SW 1271 (cell line): ENCODE measurements at places on chromosomes 3 and 15.

DNA sequence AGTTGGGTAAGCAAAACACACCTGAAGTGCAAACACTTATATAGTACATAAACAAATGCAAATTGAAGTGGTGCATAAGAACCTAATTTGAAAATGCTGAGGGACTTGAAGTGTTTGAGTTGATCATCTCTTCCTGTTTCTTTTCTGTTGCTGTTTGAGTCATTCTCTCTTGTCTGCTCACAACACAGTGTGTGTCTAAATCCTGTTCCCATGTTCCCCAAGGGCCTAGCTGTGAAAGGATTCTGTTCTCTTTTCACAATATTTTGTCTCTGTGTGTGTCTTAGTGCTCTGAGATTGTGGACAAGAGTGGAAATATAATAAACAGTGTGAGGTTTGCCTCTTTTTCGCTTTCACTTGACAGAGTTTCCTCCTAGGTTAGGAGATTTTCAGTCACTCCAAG is 6.1 kb downstream of the CD96 start:
- DNase-seq = no peak

DNA sequence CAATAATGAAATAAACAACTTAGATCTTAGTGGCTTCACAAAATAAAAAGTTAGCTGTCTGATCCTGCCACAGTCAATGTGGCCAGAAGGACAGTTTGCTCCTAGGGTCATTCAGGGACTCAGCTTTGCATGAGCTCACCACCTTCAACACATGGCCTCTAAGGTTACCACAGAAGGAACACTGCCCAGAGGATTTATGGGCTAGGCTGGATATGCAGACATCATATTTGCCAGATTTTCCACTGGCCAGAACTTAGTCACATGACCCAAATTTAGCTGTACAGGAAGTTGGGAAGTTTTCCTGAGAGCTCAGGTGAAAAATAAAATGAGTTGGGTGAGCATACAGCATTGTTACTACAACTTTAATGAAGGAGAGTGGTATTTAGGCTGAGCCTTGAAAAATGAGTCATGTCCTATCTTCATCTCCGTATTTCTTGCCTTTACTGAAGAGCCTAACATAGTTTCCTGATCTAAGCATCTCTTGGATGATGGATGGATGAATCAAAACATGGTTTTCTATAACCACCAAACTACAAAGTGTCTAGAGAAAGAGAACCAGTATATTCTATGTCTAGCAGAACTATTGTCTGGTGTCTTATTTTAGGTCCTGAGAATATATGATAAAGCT is 54.9 kb upstream of the TMEM108 start:
- no peak for DNase-seq

- no peak for DNase-seq
Observed at GRCh38 chr3:141610939-141611338, 124.1 kb downstream of the RASA2 start.

DNA sequence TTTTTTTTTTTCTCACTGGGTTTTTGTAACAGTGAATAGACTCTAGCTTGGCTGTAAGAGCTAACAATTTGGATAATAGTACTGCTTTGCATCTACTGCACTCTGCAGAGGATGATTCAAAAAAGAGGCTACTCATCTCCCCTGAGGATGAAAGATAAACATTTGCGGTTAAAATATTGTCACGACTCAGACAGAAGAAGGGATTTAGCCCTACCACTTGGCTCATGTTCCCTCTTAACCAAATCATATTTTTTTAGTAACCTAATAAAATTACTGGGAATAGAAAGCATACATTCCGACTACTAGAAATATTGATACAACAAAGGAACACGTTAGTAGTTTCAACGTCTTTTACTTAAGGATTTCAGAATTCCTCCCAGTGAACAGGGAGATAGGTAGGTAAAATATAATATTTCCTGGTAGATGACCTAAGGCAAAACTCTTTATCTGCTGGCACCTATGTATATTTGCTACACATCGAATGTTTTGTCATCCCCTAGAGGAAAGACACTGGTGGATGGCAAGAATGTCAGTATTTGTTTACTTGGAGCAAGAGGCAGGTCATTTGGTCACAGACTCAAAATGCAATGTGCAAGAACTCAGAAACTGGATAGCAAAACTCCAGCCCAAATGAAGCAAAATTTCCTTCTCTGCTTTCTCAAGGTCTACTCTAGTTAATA is 110.8 kb downstream of the GREM1 start:
- DNase-seq = no peak

GRCh38 chr15:96774216-96774615 is 443.7 kb downstream of the NR2F2 start:
- DNase-seq = no peak

- no peak for DNase-seq
Observed at GRCh38 chr15:94584833-94585244, 353.5 kb downstream of the MCTP2 start.

GRCh38 chr3:178445139-178445538 is 91.1 kb upstream of the KCNMB2 start:
- no peak for DNase-seq

DNA sequence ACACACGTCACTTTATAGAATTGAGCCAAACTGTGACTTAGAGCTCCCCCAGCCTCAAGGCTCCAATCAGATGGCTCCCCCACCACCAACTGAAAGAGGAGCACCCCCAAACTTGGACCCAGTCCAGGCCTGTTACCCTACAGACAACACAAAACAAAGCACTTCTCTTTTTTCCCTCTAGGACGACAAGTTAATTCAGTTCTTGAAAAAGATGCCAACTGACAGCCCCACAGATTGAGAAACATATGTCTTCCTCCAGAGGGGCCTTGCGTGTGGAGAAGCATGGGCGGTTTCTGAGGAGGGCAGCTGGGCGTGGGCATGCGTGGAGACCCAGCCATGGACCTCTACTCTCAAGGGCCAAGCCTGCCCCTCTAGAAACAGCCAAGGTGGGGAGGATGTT is 229.5 kb downstream of the SHQ1 start:
- no peak for DNase-seq

DNA sequence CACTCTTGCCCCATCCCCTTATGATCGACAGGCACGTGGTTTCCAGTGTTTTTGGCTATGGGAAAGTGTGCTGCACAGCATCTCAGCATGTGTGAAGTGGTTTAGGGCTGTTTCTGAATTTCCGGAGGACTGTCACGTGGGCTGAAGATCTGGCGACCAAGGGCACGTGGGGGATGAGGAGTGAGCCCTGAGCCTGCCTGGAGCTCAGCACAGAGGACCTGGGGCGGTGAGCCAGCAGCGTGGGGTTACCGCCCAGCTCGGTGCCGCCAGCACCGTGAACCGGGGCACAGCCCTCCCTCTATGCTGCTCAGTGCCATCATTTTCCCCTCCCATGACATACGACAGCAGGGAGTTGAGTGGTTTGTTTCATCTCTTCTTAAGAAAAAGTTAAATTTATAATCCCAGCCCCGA is 150.2 kb downstream of the DNAJB8 start:
- no peak for DNase-seq

DNA sequence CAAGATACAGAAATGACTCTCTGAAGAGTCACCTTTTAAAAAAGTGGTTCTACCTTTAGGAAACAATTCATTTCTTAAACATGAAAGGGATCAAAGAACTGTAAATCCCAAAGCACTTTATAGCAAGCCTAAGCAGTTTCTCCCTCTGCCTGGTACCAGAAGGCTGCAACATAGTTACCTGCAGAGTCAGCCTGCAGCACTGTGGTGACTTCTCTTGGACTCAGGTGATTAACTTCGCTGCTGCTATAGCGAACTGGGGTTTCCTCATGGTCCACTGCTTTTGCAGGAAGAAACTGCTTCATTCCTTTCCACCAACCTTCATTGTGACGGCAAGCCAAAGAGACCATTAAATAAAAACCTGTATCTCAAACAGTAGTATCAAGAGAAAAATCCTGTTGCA is 37.3 kb downstream of the ST3GAL6 start:
- no peak for DNase-seq

DNA sequence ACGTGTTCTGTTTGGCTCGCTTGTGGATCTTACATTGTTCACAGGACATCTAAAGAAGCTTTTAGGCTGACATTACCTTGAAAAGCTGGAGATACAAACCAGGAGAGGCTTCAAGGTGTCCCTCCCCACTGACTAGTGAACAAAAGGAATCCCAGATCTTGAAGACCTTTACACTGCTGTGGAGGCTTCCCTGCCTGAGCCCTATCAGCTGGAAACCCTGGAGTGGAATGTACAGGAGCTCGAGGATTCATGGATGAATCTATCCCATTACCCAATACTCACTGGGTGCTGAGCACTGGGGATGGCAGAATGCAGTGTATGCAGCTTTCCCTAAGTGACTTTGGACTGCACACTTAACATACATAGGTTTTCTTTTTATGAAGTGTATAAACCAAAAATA is 82.3 kb upstream of the MFGE8 start:
- DNase-seq = no peak

DNA sequence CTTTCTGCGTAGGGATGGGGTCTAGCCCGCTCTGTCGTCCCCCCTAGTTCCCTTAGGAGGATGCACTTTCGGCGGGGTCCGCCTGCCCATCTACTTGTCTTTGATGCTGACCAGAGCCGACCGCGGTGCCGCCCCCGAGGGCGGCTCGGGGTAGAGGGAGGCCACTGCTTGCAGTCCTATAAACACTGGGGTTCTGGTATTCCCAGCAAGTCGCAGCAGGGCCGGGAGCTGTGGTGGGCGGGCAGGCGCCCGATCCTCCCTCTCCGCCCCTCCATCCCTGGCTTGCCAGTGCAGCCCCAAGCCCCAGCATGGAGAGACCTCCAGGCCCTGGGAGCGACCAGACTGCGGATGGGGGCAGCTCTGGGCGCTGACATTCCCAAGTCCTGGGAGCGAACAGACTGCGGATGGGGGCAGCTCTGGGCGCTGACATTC is 830 bp downstream of the SEMA4B start:
- no peak for DNase-seq

GRCh38 chr3:138862924-138863775 is 28.4 kb upstream of the PIK3CB start:
- DNase-seq = no peak

DNA sequence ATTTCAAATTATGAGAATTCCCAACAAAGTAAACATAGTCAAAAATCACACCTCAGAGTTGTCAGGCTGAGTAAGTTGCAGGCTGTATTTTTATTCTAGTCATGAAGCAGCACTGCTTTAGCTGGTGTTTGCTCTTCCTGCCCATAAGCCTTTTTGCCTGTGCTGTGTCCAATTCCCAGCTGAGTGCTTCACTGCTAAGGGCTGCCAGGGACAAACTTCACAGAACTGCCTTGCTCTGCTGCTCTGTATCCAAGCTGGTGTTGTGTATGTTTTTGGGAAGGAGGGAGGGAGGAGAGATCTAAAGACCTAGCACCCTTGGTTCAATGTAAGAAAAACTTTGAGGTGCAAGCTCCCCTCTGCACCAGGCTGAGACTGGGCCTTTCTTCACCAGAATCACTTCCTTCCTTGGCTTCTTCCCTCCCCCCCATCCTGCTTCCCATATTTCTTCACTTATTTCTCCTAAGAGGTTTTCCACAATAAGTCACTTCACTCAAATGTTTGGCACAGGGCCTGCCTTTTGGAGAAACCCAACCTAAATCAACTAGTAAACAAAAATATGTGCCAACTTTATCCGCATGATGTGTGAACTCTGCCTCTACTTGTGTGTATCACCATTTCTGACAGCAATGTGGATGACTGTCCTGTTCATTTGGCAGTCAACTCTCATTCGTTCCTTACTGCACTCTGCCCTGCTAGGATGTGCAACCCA is 156.1 kb downstream of the TBL1XR1 start:
- DNase-seq = no peak

GRCh38 chr15:81190922-81191507 is 5.7 kb upstream of the IL16 start:
- DNase-seq = no peak

GRCh38 chr3:10448544-10448943 is 56.8 kb downstream of the ATP2B2 start:
- DNase-seq = no peak

DNA sequence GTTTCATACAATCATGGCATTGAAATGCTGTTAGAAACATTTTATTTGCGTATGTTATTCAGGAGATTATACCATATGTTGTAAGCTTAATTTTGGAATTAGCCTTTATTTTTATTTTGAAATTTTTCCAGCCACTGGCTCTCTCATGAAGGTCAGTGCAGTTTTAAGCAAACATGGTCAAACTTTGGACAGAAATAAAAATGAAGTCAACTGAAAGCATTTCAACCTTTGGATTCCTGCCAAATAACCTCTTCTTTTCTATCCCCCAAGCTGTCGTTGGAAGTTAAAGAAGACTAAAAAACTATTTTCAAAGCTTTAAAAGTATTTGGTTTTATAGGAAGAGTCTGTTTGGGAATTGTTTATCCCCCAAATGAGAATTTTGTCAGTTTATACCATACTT is 846.6 kb downstream of the MCTP2 start:
- DNase-seq = no peak

- no peak for DNase-seq
Observed at GRCh38 chr3:156862338-156862737, 36.2 kb downstream of the LEKR1 start.

- DNase-seq = no peak
Observed at GRCh38 chr3:143068059-143068458, 51.5 kb upstream of the CHST2 start.

DNA sequence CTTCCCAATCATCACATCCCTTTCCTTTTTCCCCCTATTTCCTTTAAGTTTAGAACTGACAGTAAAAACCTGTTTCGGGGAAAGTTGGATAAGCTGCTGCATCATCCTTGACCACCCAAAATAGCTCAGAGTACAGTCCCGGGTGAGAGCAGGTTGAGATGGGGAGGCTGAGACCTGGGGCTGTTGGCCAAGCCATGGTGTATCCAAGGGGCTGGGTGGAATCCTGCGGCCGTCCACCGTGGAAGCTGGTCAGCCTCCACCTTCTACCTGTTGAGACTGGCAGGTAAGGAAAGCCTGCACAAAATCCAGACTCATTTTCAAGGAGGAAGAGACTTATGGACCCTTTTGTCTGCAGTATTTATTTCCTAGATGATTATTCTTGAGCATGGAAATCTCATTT is 128.2 kb upstream of the PLXNA1 start:
- no peak for DNase-seq

DNA sequence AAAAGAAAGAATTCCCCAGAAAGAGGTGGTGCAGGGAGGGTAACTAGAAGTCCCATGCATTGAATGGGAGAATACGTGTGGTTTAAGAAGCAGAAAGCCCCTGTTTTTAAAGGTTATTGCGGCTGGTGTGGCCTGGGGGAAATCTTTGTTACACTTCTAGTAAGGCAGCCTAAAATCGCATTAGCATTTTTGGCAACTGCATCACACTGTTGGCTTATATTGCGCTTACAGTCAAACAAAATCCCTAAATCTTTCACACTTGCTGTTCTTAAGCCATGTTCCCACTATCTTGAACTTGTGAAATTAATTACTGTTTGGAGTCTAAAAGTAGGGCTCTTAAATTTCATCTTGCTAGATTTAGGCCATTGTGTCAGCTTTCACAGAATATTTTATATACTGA is 66.0 kb upstream of the GOLIM4 start:
- DNase-seq = no peak

GRCh38 chr3:11096266-11097139 is 57.8 kb upstream of the HRH1 start:
- peak; percentile 88 for DNase-seq

- no peak for DNase-seq
Observed at GRCh38 chr15:65881766-65882434, 12.6 kb downstream of the RAB11A start.

GRCh38 chr3:79097964-79098660 is 669.7 kb downstream of the ROBO1 start:
- no peak for DNase-seq

- DNase-seq = no peak
Observed at GRCh38 chr15:72994534-72995177, 57.6 kb upstream of the NEO1 start.
